Caco-2 (cell line): ENCODE measurements at places on chromosomes 1 and 21.

DNA sequence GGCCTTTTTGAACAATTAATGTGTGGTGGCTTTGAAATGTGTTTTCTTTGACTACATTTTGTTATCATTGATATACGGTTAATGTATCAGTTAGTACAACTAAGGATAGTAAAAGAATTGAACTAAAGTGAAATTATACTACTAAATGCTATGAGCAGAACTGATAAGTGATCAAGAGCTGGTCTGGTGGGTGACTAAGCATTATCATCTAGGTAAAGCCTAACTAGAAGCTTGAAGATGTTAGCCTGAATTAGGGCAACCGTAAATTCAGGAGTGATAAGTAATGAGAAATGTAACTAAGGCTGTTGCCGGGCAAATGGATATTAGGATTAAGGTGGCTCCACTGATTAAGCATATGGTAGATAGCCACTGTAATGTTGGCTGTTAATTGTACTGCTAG, 16.0 kb upstream of the GCLM start:
- no peak for DNase-seq

DNA sequence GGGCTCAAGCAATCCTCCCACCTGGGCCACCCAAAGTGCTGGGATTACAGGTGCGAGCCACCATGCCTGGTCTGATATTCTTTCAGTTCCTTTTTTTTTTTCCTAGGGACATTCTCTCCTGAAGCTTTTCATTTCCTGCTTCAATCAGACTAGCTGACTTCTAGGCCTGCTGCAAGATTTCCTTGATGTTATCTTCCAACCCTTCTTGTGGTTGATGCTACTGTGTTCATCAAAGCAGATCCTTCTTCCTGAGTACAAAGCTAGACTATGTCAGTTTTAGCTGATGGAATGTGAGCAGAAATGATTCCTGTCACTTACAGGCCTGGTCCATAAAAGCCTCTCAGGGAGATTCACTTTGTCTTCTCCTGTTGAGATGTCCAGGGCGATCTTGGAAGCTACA, 146.4 kb downstream of the CDC7 start:
- DNase-seq = no peak

DNA sequence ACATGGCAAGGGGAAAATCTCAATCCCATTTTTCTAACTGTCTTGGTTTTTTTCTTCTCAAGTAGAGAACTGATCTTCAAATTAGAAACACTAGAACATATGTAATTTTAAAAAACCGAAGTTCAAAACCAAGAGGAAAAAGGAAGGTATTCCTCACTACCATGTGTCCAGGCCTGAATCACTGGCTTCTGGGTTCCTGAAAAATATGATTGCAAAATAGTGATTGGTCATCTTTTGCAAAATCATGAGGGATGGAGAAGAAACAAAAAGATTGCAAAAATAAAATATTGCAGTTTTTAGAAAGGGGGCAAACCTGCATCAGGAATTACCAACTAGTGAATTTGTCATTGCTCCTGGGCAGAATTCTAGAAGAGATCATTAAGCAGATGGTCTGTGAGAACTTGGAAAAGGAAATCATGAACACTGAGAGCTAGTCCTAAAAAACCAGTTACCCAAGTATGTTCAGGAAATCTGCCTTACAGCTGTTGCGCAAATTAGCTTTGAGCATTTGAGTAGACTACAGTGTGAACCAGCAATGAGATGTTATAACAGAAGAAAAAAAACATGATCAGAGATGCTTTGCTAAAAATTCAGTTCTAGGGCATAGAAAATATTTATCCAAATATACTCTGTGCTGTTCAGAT, 49.4 kb downstream of the SPATA46 start:
- no peak for DNase-seq

DNA sequence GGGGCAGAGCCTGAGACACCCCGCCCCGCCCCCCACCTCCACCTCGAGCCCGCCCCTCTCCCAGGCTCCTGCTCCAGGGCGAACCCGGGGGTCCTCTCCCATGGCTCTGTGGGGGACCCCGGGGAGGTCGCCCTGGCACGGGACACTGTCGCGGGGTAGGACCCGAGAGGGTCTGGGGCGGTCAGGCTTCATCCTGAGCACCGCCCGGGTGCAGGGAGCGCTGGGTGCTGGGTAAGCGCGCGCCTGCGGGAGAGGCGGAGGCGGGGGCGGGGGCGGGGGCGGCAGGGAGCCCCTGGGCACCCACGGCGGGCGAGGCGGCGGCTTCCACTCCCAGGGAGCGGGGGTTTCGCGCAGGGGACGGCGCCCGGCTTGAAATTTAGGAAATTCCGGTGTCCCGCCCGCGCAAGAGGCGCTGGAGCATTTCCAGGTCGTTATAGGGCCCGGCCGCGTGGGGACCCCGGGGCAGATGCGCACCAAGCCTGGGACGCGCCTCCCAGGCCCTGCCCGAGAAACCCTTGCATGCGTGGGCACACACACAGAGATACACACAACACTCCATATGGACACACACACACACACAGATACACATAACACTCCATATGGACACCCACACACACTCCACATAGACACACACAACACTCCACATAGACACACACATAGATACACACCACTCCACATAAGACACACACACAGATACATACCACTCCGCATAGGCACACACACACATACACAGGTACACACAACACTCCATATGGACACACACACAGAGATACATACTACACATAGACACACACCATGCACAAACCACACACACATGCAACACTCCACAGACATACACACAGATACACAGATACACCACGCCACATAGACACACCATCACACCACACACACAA, 48.7 kb upstream of the SLC19A1 start:
- DNase-seq = peak; percentile 12

DNA sequence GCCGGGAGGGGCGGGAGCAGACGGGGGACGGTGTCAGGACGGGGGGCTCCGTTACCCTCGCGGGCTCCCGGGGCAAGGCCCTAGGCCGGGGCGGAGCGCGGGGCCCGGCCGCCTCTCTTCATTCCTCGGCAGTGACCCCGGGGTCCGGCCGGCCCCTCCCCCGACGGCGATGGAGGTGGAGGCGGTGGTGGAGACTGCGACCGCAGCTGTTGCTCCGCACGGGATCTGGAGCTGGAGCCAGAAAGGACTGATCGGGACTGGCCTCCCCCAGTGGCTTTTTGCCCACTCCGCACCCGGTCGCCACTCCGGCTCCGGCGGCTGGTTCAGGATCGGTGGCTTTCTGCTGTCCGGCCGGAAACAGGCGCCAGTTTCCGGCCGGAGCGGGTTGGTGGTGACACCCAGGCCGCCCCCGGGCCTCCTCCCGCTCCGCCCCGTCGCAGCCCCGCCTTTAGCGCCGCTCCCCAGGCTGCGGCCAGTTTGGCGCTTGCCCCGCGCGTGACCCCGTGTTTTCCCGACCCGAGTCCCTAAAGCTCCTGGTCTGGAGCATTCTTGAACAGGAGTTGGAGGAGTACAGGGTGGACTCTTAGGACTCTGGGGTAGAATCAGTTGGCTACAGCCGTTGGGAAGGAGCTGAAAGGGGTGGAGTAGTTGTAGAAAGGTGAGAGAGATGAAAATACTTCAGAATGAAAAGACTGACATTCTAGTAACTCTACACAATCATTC, at the start of gene OTUD7B:
Gene OTUD7B, minus strand, starts transcription at position 334 of the 723 bp plus-strand sequence. CDS start 33,216 bp downstream, outside the sequence.
- peak; percentile 87 for DNase-seq

DNA sequence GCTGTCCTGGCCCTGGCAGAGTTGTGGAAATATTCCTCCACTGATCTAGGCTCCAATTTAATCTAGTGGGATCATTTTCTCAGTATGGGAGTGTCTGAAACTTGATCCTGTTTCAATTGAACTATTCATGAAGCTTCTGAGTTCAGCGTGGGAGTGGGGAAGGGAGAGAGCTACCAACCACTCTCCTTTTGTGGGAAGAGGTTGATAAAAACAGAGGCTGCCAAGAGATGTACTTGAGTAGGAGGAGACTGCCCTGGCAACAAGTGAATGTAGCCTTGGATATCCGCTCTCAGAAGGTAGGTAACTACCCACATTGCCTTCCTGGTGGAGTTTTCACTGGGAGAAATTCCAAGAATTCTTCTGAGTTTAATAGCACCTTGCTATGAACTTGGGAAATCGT, at the start of gene CTXND2:
Gene CTXND2, plus strand, starts transcription at position 119 of the 400 bp plus-strand sequence. CDS start 25,179 bp downstream, outside the sequence.
- no peak for DNase-seq

GRCh38 chr1:14605945-14606344, 7.5 kb downstream of the KAZN start:
- DNase-seq = no peak

- DNase-seq = peak; percentile 8
These were observed 5.9 kb downstream of the RNF186 start for GRCh38 chr1:19809044-19809750.

DNA sequence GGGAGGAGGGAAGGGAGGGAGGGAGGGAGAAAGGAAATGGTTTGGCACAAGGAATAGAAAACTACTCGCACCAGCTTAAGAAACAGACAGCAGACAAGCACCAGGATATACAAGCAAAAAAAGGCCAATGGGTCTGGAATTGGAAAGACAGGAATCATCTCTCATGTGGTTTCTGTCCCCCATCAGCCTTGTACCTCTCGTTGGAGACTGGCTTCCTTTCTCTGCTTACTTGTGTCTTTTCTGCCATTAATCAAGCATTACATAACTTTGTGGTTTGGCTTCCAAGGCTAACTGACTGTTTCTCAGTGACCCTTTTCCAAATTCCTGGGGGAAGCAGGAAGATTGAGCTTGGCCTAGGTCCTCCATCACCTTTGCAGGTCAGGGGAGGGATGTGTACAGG, 11.8 kb upstream of the RALGPS2 start:
- DNase-seq = no peak

DNA sequence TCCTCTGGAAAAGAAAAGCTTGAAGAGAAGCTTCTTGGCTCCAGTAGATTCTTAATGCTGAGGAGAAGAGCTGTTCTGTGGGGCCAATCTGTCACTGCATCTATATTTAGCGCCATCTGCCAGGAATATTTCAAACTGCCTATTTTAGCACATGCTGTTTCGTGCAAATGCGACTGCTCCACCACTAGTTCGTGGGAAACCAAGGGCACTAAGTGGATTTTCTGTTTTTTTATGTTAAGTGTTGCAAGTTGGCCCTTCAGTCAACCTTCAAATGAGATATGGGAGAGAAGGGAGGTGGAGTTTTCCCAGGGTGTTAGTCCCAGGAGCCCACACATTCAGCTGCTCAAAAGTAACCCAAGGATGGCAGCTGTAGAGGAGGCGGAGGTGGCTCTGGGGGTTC, 91.9 kb downstream of the TSEN15 start:
- DNase-seq = no peak

DNA sequence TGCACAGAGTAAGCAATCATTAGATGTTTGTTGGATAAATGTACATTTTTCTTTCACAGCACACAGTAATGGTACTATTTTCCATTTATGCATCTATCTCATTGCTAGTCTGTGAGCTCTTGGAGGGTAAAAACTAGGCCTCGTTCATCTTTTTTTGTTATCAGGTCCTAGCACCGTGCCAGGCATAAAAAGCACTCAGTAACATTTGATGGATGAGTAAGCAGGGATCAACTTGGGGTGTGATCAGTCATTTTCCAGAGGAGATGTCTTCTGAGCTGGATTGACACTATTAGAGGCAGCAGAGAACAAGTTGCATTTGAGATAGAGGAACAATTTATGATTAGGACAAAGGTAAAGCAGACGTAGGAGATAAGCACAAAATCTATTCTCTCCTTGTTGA, 4.3 kb upstream of the VTCN1 start:
- DNase-seq = no peak

- no peak for DNase-seq
These were observed 169.5 kb upstream of the L1TD1 start for GRCh38 chr1:62025154-62025553.

GRCh38 chr1:39952359-39953110, 2.4 kb upstream of the MFSD2A start:
- no peak for DNase-seq

- DNase-seq = no peak
These were observed 7.4 kb downstream of the KYAT3 start for GRCh38 chr1:88985032-88985431.

DNA sequence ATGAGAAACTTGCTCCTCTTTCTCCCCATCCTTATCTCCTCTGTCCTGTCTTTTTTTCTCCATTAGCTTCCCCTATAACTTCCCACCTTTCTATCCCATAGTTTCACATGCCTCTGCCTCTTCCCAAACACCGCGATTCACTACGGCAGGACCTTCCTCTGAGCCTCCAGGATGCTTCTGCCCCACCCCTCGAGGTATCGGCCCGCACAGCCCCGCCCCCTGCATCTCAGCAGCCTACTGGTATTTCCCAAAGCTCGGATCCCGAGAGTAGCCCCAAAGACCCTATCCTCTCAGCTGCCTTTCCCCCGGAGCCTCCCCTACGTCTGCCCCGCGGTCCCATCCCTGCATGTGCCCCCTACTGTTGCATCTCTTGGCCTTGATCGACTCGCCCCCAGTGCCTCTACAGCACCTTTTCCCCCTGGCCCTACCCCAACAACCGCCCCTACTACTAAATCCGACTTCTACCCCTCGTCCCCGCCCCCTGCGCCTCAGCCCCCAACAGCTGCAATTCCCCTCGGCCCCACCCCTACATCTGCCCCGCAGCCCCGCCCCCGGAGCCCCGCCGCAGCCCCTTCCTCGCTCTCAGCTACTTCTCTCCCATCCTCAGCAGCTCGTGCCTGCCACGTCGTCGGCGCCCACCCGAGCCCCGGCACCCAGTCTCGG, 512 bp downstream of the PIAS3 start:
- peak; percentile 66 for DNase-seq

GRCh38 chr1:48536477-48536876, 64.5 kb upstream of the SPATA6 start:
- no peak for DNase-seq

GRCh38 chr21:41730367-41730765, 36.5 kb downstream of the RIPK4 start:
- no peak for DNase-seq

DNA sequence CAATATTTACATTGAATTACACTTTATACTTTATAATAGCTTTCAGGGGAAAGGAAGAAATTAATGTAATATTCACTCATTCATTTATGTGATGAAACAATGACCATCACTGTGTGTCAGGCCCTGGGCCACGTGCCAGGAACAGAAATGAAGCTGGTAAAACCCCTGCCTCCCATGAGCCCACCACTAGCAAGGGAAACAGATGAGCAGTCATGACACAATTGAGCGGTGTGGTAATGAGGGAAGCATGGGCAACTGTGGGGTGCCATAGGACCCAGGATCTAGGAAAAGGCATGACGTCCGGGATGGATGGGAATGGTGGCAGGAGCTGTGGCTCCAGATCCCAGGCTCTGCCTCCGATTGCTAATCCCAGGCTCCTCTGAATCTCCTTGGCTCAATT, 17.0 kb upstream of the SLC5A9 start:
- DNase-seq = no peak

DNA sequence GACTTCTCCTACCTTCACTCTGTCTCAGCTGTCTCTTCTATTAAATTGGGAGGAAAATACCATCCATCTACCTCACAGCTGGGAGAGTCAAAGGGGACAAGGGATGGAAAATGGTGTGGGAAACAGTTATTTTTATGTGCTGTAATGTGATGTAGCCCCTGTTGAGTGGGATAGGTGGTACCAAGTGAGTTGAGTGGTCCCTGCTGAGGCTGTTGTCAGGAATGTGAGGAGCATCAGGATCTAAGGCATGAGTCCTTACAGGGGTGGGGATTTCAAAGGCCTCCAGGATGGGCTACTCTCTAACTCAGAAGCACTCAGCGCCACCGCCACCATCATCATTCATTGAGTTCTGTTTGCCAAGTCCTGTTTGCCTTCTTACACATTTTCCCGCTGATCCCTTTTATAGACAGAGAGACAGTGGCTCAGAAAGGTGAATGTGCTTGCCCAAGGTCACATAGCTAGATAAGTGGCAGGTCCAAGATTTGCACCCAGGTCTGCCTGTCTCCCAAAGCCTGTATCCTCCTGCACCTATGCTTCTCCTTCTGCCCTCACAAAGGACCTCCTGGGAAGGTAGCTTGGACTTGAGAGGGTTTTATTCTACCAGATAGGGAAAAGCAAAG, 4.6 kb upstream of the ID3 start:
- DNase-seq = no peak

GRCh38 chr1:44652445-44653106, 21.7 kb downstream of the TMEM53 start:
- peak; percentile 62 for DNase-seq
